ENCODE measurements at places on chromosomes 5 and 9. TPM values are rescaled to one million over a fixed set of nuclear protein-coding genes. Genes with fewer than 3 reads are reported as not detected.

- peak; percentile 85 for DNase-seq
Measured at GRCh38 chr9:134333234-134333873, 7.1 kb downstream of the RXRA start.

DNA sequence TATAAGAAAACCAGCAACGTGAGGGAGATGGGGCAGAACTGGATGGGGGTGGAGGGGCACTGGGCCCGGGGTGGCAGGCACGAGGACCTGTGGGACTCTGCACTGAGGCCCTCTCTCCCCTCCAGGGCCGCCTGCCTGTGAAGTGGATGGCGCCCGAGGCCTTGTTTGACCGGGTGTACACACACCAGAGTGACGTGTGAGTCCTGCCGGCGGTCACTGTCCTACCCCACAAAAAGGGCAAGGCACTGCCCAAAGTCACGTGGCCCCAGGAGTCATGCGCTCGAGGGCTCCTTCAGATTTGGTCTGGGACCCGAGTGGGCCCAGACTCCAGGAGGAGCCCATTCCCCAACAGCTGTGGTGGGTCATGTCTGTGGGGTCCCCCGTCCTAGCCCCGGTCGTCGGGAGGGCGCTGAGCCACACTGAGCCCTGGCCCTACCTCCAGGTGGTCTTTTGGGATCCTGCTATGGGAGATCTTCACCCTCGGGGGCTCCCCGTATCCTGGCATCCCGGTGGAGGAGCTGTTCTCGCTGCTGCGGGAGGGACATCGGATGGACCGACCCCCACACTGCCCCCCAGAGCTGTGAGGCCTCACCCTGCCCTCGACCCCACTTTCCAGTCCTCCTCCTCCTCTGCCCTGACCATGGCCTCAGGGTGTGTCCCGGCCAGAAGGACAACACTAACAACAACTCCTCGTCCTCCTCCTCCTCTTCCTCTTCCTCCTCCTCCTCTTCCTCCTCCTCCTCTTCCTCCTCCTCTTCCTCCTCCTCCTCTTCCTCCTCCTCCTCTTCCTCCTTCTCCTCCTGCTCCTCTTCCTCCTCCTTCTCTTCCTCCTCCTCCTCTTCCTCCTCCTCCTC, 9.7 kb downstream of the FGFR4 start:
- peak; percentile 60 for DNase-seq

GRCh38 chr5:135565725-135566421, 12.9 kb downstream of the CXCL14 start:
- DNase-seq: peak; percentile 60

GRCh38 chr9:29514862-29515261, 1941.6 kb upstream of the C9orf72 start:
- no peak for DNase-seq

The CXXC5 gene
- polyA plus RNA-seq: 47.4 TPM

DNA sequence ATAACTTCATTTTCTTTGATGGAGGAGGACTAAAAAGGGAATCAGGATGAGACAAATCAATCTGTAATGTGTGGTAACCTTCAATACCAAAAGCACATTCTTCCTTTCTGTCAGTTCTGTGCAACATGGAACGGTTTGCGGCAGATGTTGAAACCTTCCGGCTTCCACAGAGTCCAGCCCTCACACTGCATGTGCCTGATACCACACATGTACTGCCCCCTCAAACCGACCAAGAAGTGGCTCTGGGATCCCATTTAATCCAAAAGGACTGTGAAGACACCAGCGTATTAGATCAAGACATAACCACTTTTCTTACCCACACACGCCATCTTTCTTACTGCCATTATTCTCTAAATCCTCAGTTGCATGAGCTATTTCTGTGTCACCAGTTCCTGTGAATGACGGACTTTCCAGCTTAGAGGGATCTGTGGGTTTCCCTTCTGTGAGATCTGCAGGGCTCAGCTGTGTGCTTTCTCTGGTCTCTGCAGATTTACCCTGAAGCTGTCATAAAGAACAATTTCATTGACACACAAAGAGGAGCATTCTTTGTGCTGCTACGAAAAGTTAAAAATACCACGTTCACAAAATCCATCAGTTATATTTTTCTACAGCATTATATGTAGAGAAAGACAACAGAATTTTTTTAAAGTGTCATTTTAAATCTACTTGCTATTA, 25.8 kb downstream of the NSUN2 start:
- DNase-seq: no peak

DNA sequence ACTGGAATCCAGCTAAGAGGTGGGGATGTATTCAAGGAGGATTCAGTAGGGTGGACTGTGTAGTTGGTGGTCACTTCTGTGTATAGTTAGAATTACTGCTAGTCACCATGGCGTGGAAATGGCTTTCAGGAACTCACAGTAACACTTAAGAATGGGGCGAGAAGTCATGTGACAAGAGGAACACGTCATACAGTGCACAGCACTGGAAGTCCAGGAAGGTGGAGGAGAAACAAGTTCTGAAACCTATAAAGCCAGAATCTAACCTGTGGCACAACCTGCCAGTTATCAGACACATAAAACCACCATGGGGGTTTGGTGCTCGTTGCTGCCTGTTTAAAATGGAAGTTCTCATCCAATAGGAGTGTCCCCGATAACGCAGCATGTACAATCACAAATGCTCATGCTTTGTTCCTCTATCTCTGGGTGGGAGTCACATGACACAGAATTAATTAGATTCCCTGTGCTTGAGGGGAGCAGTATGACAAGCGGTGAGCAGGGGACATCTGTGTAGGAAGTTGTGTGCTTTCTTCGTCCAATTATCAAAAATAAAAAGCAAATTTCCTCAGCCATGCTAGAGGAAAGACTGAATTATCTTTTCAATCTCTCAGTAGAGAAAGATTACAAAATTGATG, 193.0 kb downstream of the SPOCK1 start:
- peak; percentile 40 for DNase-seq

The PCDHB8 gene
- polyA plus RNA-seq: 3.0 TPM

DNA sequence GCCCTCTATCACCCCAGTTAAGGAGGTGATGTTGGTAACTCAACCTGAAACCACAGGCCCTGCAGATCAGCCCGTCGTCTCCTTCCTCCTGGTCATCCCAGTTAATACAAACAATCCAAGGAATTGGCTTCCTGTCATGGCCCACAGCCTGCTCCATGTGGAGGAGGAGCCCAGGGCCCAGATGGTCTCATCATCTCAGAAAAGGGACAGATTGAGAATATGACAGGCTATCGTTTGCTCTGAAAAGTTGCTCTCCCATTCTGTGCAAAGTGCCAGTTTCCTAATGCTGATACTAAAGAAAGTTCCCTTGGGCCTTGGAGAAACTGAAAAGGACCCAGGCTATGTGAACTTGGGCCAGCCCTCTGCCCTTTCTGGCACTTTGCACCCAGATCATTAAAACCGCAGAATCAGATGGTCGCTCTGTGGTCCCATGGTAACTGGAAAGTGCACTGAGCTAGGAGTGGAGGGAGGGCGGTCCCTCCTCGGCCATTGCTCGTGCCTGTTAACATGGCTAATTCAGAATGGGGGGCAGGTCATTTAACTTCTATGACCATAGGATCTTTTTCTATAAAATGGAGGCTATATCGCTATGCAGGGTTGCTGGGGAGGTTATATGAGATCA, 675 bp upstream of the SPAAR start:
- no peak for DNase-seq

The GHR gene
- 0.03 TPM for polyA plus RNA-seq

The EIF4E1B gene
- not detected for polyA plus RNA-seq

The FLT4 gene
- polyA plus RNA-seq: 0.02 TPM

The SPATA9 gene
- polyA plus RNA-seq: 0.07 TPM

The F2RL1 gene
- 41.3 TPM for polyA plus RNA-seq

- no peak for DNase-seq
Measured at GRCh38 chr9:114583371-114584155, 4.0 kb upstream of the ATP6V1G1 start.

The ZMAT2 gene
- 42.2 TPM for polyA plus RNA-seq

- no peak for DNase-seq
Measured at GRCh38 chr5:109328626-109329025, 81.1 kb downstream of the PJA2 start.

The CD180 gene
- 0.02 TPM for polyA plus RNA-seq

The TMEM174 gene
- not detected for polyA plus RNA-seq

DNA sequence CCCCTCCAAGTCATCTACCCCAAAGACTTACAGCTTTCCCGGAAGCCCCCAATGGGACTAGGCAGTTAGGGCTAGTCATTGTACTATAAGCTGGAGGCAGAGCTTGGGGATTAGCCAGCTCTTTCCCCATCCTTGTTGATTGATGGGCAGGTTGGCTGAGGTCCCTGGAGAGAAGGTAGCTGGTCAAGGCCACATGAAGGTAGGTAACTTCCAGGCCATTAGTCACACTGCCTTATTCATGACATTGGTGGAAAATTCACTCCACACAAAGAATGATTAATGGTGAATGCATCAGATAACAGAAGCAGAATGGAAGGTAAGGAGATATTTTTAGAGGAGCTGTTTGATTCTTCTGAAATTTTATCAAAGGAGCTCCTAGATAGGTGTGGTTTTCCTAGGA, 49.5 kb upstream of the TGFBR1 start:
- no peak for DNase-seq

The C5orf58 gene
- polyA plus RNA-seq: not detected

DNA sequence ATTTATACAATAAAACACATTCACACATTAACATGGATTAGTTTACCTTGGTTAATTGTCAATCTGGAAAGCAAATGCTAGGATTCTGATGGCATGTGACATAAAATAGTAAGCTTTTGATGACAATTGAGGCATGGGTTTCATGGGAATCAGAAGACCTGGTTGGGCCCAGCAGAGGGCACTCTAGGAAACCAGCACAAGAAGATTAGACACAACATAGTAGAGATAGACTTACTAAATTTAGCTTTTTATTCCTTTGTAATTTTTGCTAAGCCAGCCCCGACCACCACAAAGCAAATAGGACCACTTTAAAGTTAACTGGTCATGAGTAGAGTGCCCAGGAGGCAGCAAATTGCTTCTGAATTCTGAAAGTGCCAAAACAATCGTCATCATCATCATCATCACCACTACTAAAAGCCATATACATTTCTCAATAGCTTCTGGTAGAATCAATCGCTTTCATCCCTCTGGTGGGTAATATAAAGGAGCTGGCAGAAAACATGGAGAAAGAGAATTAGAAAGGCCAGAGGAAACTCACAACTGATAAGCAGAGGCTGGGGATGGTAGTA, 163.2 kb downstream of the ARRDC3 start:
- peak; percentile 16 for DNase-seq

The TPRN gene
- polyA plus RNA-seq: 4.4 TPM

- DNase-seq: no peak
Measured at GRCh38 chr5:133785182-133785581, 172.8 kb upstream of the FSTL4 start.

The DENND4C gene
- polyA plus RNA-seq: 11.2 TPM

The CCDC192 gene
- polyA plus RNA-seq: not detected

DNA sequence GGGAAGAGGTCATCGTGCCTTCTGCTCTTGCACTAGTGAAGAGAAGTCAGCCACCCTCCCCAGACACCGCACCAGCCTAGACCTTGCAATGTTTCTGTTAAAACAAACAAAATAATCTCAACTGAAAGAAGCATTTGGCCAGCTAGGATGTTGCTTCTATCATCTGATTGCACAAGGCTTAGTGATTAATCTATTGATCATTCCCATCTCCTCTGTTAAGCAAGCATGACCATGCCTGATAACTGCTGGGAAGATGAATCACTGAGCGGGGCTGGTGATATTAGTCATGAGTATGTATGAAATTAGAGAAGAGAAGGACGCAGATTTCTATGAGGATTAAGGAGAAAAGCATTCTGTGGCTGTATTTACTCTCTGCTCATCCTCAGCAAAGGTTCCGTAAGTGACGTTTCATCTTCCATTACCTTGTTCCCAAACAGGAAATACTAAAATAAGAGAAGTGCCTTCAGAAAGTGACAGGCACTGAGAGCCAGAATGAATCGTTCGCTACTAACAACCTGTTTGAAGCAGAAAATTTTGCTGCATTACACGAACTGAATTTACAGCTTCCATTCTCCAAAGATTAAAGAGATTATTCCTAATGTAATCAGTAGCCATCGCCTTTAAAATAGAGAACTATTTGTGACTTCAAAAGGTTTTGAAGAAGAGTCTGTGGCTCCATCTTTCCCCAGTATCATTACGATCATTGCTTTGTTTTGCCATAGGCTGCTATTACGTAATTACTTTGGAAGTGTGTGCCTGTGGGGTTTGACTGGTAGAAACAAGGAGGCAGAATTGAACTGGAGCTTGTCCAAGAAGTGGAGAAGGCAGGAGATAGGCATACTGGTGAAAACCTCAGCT, 219.1 kb downstream of the MED10 start:
- DNase-seq: no peak

DNA sequence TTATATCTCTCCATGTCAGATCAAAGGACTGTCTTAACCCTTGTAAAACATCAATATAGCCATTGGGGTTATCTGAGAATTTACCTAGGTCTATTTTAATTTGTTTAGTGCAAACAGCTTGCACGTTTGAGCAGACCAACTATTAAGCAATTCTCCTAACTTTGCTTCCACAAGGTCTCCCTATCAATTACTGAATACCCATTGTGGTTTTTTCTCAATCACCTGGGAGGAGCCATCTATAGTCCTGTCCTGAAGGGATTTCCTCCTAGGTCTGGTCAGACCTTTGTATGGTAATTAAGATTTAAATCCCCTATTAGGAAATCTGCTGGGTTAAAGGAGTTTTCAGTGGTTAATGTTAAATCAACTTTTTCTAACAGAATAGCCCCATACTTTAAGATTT, 48.9 kb upstream of the S1PR3 start:
- DNase-seq: no peak

- DNase-seq: no peak
Measured at GRCh38 chr9:878239-878638, 36.7 kb downstream of the DMRT1 start.

GRCh38 chr5:79729679-79730078, 40.0 kb downstream of the CMYA5 start:
- DNase-seq: no peak

DNA sequence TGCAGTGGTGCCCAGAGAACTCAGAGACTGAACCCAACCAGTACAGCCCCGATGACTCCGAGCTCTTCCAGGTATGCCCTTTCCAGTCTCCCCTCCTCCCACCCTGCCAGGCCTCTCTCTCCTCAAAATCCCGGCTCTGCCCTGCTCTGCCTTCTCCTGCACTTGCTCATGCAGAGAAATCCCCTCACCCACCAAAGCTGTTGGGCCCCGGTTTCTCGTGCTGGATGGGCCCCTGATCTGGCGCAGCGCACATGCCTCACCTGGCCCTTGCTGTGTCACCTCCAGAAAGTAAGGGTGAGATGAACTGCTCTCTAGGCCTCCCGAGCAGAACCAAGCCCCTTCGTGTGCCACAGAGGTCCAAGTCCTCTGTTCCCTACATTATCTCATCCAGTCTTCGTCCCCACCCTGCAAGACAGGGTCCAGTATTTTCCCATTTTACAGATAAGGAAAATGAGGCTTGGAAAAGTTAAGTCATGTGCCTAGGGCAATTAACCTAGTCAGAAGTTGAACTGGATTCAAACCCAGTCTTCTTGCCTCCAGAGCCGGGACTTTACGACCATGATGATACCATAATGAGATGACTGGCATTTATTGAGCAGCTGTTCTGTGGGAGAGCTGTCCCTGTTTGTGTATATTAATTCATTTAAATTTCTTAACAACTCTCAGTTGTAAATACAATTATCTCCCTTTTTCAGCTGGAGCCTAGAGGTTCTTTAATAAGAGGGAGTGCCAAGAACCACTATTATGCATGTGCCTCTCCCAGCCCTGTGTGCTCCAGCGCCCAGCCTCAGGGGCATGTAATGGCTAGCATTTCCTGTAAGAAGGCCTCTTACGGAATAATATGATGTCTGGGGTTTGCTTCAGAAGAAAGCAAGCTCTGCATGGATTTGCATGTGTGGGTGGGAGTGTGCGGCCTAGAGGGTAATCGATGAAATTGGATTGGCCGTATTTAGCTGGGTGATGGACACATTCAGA, 90.7 kb downstream of the PPARGC1B start:
- no peak for DNase-seq

- DNase-seq: no peak
Measured at GRCh38 chr5:56050551-56051255, 55.9 kb upstream of the IL6ST start.
